ENCODE measurements at places on chromosomes 2 and 18. TPM values are rescaled to one million over a fixed set of nuclear protein-coding genes. Genes with fewer than 3 reads are reported as not detected.

DNA sequence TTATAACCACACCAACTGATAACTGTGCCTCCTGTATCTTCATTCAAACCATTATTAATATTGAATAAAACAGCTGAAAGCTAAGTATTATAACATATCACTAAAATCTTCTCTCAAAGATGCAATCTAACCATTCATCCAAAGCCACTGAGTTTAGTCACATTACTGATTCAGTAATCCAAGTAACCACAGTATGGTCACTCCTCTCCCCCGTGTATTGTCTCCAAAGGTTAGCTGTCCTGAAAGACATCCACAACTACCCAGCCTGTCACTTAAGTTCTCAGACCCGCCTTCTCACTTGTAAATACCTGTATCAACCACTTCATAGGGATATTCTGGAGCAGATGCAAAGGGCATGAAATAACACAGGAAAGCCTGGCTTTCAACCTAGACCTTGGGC, 213.4 kb upstream of the BOD1L2 start:
- ATAC-seq: peak; percentile 80

DNA sequence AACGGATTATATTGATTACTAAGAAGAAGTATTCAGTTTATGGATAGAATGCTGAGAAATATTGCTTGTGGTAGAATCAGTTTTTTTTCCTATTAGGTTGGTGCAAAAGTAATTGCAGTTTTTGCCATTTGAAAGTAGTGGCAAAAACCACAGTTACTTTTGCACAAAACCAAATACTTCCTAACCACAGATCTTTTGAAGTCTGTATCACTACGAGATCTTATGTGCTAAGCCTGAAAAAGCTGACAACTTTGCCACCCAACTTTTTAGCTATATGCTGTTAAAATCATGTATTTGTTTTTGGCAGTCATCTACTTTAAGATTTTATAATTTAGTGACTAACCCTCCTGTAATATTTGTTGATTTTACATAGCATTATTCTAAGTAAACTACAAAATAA, 24.6 kb downstream of the DNAJC10 start:
- ATAC-seq: no peak

DNA sequence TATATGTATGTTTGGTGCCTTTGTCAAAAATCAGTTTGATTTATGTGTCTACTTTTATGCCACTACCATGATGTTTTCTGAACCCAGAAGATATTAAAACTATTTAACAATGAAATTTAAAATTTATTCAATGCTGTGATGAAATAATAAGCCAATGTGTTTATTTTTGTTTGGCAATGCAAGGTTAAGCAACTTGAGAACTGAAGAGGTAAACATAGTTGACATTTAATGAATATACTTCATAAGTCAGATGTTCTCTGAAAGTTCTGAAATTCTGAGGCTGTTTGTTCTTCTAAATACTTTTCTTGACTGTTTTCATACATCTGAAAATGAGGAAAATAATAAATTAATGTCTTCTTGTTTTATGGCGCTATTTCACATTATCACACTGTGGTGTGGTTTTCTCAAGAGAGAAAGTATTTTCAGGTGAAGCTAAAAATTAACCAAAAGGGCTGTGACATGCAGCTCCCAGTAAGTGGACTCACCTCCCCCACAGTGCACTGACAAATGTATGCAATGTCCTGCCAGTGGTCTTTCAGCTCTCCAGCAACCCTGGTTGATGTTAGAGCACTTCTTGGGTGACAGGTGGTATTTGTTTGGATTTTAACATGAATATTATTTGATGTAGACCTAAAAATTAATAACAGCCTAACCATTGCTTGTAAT, 863.6 kb upstream of the SALL3 start:
- ATAC-seq: no peak

DNA sequence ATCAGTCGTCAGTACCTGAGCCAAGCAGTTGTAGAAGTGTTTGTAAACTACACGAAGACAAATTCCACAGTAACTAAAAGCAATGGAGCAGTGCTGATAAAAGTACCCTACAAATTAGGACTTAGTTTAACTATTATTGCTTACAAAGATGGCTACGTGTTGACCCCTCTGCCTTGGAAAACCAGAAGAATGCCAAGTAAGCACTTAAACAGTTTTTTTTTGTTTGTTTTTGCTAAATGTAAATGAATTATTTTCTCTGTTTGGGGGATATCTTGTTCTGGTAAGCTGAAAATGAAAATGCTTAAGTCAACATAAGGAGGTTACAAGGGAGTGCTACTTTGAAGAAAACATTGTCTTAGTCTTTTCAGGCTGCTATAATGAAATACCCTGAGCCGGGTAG, 46.4 kb downstream of the FAM171B start:
- no peak for ATAC-seq

- no peak for ATAC-seq
Measured at GRCh38 chr2:21361384-21361783, 237.6 kb downstream of the TDRD15 start.

DNA sequence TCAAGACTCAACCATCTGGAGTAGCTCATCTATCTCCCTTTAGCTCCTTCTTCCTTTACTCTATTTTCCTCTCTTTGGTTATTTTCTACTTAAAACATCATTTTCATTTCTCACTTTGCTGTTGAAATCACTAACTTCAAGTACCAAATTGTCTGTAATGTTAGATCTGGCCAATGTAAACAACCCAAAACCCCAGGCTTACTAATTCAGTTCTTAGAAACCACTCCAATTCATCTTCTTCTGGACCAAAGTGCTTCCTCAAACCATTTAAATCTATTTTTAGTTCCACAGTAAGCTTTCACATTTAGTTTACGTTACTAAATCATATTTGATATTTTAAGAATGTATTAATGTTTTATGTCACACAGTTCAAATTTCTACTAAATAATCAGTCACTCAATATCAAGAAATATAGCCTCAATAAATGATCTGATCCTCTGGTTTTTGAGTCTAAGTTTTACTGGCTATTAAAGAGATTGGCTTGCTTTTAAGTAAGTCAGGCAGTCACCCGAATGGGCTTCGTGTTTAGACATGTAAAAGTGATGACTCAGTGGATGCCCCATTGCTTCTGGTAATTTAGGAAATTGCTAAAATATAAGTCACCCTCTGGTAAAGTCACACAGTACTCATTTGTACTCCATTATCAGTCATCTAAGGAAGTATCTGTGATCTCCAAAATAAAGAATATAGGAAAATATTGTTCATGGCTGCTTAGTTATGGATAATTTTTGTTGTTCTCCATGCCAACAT, 527.2 kb upstream of the SOX11 start:
- no peak for ATAC-seq

- ATAC-seq: no peak
Measured at GRCh38 chr18:8121101-8121500, 488.1 kb upstream of the RAB12 start.

FLACC1 gene
- total RNA-seq: 1.1 TPM

DCDC2C gene
- not detected for total RNA-seq
